WTC11 (cell line): ENCODE measurements at places on chromosomes 6 and 20. TPM values are rescaled to one million over a fixed set of nuclear protein-coding genes. Genes with fewer than 3 reads are reported as not detected.
A peak's percentile ranks its signal among the peaks of the same experiment; 100 is the strongest.

The LRRC1 gene
- 12.6 to 13.2 TPM (median 12.7 TPM) in 3 replicates for total RNA-seq

The HLA-DQA2 gene
- total RNA-seq, result not detected in 3 replicates

The ZBTB46 gene
- total RNA-seq, result 18.9 to 20.1 TPM (median 20.1 TPM) in 3 replicates

DNA sequence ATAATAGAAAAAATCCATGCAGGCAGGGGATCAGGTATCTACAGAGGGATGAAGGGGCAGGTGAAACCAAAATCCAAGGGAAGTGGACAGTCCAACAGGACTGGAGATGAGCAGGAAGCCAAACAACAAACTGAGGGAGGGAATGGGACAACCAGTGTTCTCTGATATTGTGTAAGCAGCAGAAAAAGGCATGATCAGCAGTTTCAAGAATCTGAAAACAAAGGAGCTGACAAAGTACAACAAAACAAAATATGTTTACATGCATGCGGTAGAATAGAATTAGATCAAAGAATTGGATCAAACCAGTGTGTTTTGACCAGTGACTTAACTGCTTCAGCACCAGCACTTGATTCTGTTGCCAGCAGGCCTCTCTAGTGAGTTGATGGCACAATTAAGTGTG, 729.7 kb downstream of the RFPL4B start:
- H3K36me3 ChIP-seq, result no peaks in the 10 kb centered on the region
- no peaks in the 10 kb centered on the region for H3K4me1 ChIP-seq
- H3K27ac ChIP-seq, result no peak overlapping the region
- H3K4me3 ChIP-seq, result no peak overlapping the region
- H3K27me3 ChIP-seq, result no peaks in the 10 kb centered on the region

GRCh38 chr6:87100216-87100615, 5.3 kb upstream of the CGA start:
- H3K36me3 ChIP-seq, result no peaks in the 10 kb centered on the region
- no peak for DNase-seq
- no peaks in the 10 kb centered on the region for H3K4me1 ChIP-seq
- no peak overlapping the region for H3K4me3 ChIP-seq

GRCh38 chr20:51368461-51369211, 173.9 kb downstream of the NFATC2 start:
- no peak for DNase-seq
- H3K27me3 ChIP-seq, result no peaks in the 10 kb centered on the region
- no peak overlapping the region for H3K27ac ChIP-seq
- H3K36me3 ChIP-seq, result peaks cover 4% of the 10 kb centered on the region

The CRISP3 gene
- total RNA-seq, result not detected in 3 replicates

The LRRN4 gene
- 0.32 to 0.64 TPM (median 0.48 TPM) in 3 replicates for total RNA-seq

The CBFA2T2 gene
- total RNA-seq, result 22.1 to 23.8 TPM (median 23.5 TPM) in 3 replicates

GRCh38 chr20:40287683-40288082, 401.4 kb downstream of the MAFB start:
- peak overlapping the region; percentile 43; the same call in 1 of the 2 replicates for H3K27ac ChIP-seq
- peaks cover 6% of the 10 kb centered on the region for H3K36me3 ChIP-seq
- no peaks in the 10 kb centered on the region for H3K27me3 ChIP-seq
- DNase-seq, result no peak
- H3K4me3 ChIP-seq, result no peak overlapping the region

DNA sequence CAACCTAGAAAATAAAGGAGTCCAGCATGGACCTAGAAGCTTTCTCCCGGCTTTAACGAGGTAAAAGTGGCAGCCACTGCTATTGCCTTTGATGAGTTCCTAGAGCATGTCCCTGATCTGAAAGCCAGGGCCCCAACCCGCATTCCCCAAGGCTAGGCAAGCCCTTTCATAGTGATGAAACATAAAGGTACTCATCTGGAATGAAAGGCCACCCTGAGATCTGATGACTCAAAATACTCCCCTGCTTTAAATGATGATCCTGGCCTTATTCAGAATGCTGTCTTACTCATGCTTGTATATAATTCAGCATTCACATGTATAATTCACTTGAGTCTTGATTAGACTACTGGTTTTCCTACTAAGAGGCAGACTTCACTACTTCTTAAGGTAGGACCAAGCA, 21.3 kb downstream of the TTPAL start:
- peaks cover 50% of the 10 kb centered on the region for H3K36me3 ChIP-seq
- no peak overlapping the region for H3K27ac ChIP-seq
- no peaks in the 10 kb centered on the region for H3K27me3 ChIP-seq
- H3K4me1 ChIP-seq, result no peaks in the 10 kb centered on the region
- no peak for DNase-seq
- no peak overlapping the region for H3K4me3 ChIP-seq

The PNLDC1 gene
- total RNA-seq, result 0.16 to 0.39 TPM (median 0.34 TPM) in 3 replicates

The GTF3C6 gene
- 65.5 to 69.0 TPM (median 67.0 TPM) in 3 replicates for total RNA-seq

The THBD gene
- 0.34 to 1.0 TPM (median 0.92 TPM) in 3 replicates for total RNA-seq

The CNR1 gene
- 0.23 to 0.48 TPM (median 0.25 TPM) in 3 replicates for total RNA-seq

The LATS1 gene
- 21.4 to 24.2 TPM (median 21.8 TPM) in 3 replicates for total RNA-seq

DNA sequence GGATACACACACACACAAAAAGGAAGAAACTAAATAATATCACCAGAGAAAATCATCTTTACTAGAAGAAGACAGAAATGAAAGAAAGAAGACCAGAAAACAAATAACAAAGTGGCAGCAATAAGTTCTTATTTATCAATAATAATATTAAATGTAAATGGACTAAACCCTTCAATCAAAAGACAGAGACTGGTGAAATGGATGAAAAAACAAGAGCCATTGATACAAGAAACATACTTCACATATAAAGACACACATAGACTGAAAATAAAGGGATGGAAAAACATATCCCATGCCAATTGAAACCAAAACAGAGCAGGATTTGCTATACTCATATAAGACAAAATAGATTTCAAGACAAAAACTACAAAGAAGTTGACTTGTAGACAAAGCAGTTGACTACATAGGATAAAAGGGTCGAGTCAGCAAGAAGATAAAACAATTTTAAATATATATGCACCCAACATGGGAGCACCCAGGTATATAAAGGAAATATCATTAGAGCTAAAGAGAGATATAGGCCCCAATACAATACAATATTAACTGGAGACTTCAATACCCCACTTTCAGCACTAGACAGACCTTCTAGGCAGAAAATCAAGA, 259.4 kb downstream of the EPM2A start:
- H3K4me1 ChIP-seq, result no peaks in the 10 kb centered on the region
- DNase-seq, result no peak
- peaks cover 10% of the 10 kb centered on the region for H3K36me3 ChIP-seq
- H3K4me3 ChIP-seq, result no peak overlapping the region

The TRIM38 gene
- total RNA-seq, result 1.0 to 1.6 TPM (median 1.1 TPM) in 3 replicates

- H3K4me1 ChIP-seq, result no peaks in the 10 kb centered on the region
- no peak overlapping the region for H3K4me3 ChIP-seq
- H3K27me3 ChIP-seq, result no peaks in the 10 kb centered on the region
- DNase-seq, result no peak
Measured at GRCh38 chr6:83231146-83231545, 38.0 kb downstream of the RWDD2A start.

GRCh38 chr6:135191508-135192255, 10.6 kb downstream of the MYB start:
- no peak overlapping the region for H3K4me3 ChIP-seq
- no peaks in the 10 kb centered on the region for H3K27me3 ChIP-seq
- H3K4me1 ChIP-seq, result peaks cover 15% of the 10 kb centered on the region

GRCh38 chr6:168555618-168556273, 114.8 kb downstream of the SMOC2 start:
- no peaks in the 10 kb centered on the region; the same call in 1 of the 2 replicates for H3K36me3 ChIP-seq
- no peak overlapping the region for H3K27ac ChIP-seq
- no peaks in the 10 kb centered on the region for H3K27me3 ChIP-seq
- DNase-seq, result no peak
- no peaks in the 10 kb centered on the region; the same call in 1 of the 2 replicates for H3K4me1 ChIP-seq
- no peak overlapping the region for H3K4me3 ChIP-seq

DNA sequence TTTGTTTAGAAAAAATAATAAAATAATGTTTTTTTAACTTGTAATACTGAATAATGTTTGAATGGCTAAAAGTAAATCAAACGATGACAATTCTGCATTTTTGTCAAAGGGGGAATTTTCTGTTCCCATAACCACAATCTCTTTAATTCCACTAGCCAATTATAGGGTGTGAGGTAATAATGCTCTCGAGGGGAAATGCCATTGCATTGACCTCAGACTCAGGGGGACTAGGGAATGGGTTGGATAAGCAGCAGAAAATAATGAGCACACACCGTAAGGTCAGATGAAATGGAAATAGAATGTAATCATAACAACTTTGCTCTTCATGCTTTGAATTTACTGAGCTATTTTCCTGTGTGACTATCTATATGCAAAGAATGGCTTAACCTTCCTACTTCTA, 584.7 kb downstream of the RFPL4B start:
- H3K27me3 ChIP-seq, result no peaks in the 10 kb centered on the region
- H3K4me1 ChIP-seq, result peaks cover 13% of the 10 kb centered on the region
- H3K4me3 ChIP-seq, result no peak overlapping the region
- H3K27ac ChIP-seq, result no peak overlapping the region

DNA sequence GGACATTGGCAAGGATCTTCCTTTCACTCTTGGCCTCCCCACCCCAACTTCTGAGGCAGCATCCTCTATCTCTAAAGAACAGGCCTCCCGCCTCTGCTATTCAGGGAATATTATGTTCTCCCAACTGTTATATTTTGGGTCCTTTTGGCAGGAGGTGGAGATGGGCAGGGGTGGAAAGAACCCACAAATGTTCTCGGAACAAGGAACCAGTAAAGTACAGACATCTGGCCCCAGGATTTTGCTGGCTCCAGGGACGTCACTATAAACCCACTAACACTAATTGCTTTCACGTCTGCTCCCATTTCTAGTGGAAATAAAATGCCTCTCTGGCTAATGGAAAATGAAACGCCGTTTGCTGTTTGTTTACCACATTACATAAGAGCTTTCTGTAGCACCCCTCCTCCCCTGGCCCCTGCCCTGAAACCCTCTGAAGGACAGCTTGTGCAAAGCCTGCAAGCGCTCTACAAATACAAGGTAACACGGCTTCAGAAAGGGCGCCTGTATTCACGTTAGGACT, 77.7 kb upstream of the TBC1D7 start:
- DNase-seq, result no peak
- peaks cover 22% of the 10 kb centered on the region for H3K4me1 ChIP-seq
- H3K36me3 ChIP-seq, result no peaks in the 10 kb centered on the region
- H3K27me3 ChIP-seq, result no peaks in the 10 kb centered on the region
- H3K4me3 ChIP-seq, result no peak overlapping the region
- H3K27ac ChIP-seq, result no peak overlapping the region

The RIPPLY2 gene
- 0.66 to 2.2 TPM (median 2.1 TPM) in 3 replicates for total RNA-seq

The RBM38 gene
- total RNA-seq, result 60.5 to 69.0 TPM (median 61.1 TPM) in 3 replicates

The GPLD1 gene
- 5.7 to 8.4 TPM (median 6.3 TPM) in 3 replicates for total RNA-seq

The PI16 gene
- 0.09 to 0.17 TPM in 2 of 3 replicates, not detected in the other for total RNA-seq

DNA sequence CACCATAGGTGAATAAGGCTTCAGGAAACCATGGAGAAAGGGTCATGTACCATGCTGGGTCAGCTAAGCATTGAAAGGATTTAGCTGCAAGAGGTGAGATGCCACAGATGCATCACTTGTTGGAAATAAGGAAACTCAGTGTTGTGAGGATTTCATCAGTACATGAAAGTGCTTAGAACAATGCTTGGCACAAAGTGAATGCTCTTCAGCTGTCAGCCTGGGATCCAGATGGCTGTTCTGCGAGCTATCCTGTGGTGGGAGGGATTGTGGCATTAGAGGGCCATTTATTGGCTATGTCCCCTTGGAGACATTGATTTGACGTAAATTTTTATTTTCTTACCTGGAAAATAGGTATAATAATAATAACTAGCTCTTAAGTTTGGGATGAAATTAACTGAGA, 53.0 kb downstream of the ELOVL2 start:
- DNase-seq, result no peak
- H3K4me3 ChIP-seq, result no peak overlapping the region
- no peaks in the 10 kb centered on the region for H3K27me3 ChIP-seq
- H3K4me1 ChIP-seq, result peaks cover 15% of the 10 kb centered on the region
- H3K27ac ChIP-seq, result no peak overlapping the region

- H3K4me1 ChIP-seq, result peaks cover 6% of the 10 kb centered on the region
- H3K36me3 ChIP-seq, result peaks cover 13% of the 10 kb centered on the region
- no peak overlapping the region for H3K4me3 ChIP-seq
- no peak overlapping the region for H3K27ac ChIP-seq
- no peaks in the 10 kb centered on the region for H3K27me3 ChIP-seq
- no peak for DNase-seq
Measured at GRCh38 chr6:76466286-76466685, 393.8 kb upstream of the IMPG1 start.

DNA sequence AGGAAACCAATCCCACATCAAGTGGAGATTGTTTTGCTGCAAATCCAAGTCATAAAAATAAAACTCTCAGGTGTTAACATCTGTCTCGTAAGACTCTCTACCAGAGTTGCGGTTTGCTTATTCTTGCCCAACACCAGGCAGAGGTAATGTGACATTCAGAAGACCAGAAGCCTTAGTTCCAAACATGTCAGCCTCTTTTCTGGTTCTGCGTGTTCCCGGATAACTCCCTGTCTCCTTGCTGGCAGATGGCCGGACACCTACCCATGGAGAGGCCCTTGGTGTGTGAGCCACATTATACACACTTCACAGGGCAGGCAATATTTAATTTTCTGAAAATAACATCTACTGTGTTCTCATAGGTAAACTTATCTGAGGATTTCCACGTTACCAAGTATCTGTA, 73.4 kb downstream of the GMPR start:
- H3K4me1 ChIP-seq, result peaks cover 4% of the 10 kb centered on the region
- no peak overlapping the region for H3K27ac ChIP-seq
- no peak overlapping the region for H3K4me3 ChIP-seq
- H3K27me3 ChIP-seq, result peaks cover 1% of the 10 kb centered on the region; the same call in 1 of the 2 replicates
- DNase-seq, result no peak

The LYRM4 gene
- total RNA-seq, result 47.3 to 49.7 TPM (median 48.3 TPM) in 3 replicates

The MAS1 gene
- 0.53 to 0.68 TPM (median 0.62 TPM) in 3 replicates for total RNA-seq

The MCM8 gene
- 28.0 to 29.5 TPM (median 29.5 TPM) in 3 replicates for total RNA-seq

The BPI gene
- not detected in 3 replicates for total RNA-seq

- H3K27ac ChIP-seq, result no peak overlapping the region
- DNase-seq, result no peak
Measured at GRCh38 chr20:7087803-7088202, 320.3 kb downstream of the BMP2 start.

GRCh38 chr6:2186516-2186915, 58.9 kb downstream of the GMDS start:
- H3K4me1 ChIP-seq, result peaks cover 31% of the 10 kb centered on the region
- H3K36me3 ChIP-seq, result no peaks in the 10 kb centered on the region
- DNase-seq, result no peak
- H3K4me3 ChIP-seq, result no peak overlapping the region
- no peaks in the 10 kb centered on the region for H3K27me3 ChIP-seq
- H3K27ac ChIP-seq, result no peak overlapping the region

GRCh38 chr6:153160221-153160620, 29.1 kb upstream of the RGS17 start:
- no peak for DNase-seq
- H3K4me3 ChIP-seq, result no peak overlapping the region
